ENCODE measurements at places on chromosomes 1 and 21.

DNA sequence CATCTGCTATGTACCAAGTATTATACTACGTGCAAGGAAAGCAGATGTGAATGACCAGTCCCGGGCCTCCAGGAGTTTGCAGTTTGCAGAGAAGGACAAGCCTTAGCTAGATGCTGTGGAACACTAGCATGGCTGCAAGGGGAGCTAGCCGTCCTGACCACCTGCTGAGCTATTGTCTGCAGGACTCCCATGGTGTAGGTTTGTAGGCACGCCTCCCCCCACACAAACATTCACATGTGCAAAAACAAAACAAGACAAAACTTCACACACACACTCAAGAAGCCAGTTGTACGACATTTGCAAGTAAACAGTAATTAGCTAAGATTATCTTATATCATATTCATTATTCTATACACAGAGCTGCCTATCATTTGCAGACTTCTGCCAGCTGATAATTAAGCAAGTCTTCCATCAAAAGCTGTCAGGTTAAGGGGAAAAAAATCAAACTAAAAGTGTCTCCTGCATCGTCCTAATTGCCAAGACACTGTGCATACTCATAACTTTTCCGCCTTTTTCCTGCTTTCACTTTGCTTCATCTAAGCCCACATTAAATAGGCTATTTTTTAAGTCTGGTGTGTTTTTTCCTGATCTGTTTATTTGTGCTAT is 10.7 kb upstream of the HNRNPU start:
- no peak for DNase-seq

DNA sequence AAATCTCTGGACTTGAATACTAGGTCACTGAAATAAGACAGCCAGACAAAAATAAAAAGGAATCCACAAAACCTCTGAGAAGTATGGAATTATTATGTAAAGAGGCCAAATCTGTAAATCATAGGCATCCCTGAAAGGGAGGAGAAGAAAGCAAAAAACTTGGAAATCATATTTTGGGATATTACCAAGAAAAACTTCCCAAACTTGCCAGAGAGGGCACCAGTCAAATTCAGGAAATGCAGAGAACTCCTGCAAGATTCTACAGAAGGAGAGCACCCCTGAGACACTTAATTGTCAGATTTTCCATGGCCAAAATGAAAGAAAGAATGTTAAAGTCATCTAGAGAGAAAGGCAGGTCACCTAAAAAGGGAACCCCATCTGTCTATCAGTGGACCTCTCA is 862.3 kb upstream of the PRMT6 start:
- DNase-seq: no peak

DNA sequence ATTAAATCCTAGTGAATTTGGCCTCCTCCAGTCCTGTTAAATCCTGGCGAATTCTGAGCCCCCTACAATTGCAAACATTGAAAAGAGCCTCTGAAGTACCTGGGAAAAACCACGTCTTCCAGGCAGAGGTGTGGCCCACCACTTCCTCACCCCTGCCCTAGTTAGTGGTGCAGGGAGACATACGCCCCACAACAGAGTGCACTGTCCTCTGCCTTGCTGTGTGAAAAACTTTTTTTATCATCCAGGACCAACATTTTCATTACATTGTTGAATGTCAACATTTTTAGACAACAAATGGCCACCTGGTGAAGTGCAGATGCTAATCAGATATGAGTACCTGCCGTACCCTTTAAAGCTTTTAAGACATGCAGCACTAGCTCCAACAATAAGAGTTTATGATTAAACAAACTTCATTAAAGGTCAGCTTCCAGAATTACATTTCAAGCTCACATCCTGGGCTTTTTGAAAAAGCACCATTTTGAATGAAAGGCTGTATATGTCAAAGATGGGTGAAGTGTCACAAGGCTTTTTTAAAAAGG is 13.6 kb upstream of the TMPRSS2 start:
- no peak for DNase-seq

DNA sequence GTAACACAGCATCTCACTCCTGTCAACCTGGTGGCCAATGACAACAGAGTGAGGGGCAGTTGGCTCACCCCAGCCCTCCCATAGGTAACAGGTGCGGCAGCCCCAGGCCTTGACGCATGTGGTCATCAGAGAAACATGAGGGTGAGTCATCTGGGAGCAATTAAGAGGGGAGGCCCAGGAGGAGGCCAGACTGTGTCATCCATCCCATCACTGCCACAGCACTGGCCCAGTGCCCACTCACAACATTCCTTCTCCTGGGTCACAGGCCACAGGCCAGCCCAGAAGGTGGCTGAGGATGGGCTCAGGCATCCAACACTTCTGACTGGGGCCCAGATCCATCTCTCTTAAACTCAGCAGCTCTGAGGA is 17.1 kb downstream of the TEX35 start:
- DNase-seq: no peak

DNA sequence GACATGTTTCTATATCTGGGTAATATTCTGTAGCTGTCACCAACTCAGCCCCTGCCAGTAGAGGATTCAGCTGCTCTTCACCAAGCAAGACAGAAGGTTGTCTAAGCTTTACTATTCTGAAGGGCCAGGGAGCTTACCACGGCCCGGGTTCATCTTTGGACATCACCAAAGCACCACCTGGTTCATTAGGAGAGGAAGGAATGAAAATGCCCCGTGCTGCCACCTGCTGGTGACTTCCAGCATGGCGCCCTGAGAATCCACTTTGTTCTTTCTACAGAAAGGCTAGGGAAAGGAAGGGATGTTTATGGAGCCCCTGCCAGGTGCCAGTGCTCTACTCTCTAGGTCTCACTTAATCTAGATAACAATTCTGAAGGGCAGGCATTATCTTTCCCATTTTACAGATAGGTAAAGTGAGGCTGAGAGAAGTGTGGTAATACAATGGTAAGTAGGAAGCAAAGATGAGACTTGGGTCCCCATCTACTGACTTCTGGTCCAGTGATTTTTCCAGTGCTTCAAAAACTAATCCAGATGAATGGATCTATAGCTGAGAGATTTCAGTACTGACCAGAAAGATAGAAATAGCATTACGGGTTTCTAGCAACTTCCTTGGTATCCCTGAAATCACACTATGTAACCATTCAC is 79.5 kb downstream of the BEND5 start:
- DNase-seq: peak; percentile 35

DNA sequence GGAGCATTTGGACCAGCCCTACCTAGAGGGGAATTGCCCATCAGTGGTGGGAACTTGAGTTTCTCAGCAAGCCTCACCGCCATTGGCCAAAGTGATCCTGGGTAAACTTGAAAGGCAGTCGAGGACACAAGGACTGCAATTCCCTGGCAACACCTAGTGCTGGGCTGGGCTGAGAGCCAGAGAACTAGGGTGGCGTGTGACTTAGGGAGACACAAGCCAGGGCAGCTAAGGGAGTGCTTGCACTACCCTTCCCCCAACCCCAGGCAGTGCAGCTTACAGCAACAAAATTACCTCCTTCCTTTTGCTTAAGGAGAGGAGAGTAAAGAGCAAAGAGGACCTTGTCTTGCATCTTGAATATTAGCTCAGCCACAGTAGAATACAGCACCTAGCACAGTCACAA is 176.9 kb upstream of the PRMT6 start:
- no peak for DNase-seq

- DNase-seq: no peak
Observed at GRCh38 chr1:162551969-162552683, 9.4 kb upstream of the UAP1 start.

DNA sequence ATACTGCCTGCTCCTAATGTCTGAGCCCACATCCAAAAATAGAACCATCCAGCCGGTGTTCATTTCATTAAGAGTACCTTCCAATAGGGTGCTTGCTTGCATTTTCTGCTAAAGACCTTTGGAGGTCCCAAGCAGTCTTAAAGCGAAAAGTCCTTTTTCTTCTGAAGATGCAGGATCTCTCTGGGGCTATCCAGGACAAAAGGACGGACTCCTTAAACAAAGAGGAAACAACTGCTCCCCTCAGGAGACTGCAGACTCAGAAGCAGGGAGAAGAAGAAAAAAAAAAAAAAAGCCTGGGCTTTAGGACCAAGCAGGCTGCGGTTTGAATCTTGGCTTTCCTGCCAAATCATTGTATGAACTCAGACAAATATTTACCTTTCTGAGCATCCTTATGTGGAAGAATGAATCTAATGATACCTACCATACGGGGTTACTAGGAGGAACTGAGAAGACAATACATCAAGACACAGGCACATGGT is 204.0 kb downstream of the PLPP3 start:
- no peak for DNase-seq

- DNase-seq: no peak
Observed at GRCh38 chr1:56572334-56573050, 6.9 kb downstream of the PLPP3 start.

DNA sequence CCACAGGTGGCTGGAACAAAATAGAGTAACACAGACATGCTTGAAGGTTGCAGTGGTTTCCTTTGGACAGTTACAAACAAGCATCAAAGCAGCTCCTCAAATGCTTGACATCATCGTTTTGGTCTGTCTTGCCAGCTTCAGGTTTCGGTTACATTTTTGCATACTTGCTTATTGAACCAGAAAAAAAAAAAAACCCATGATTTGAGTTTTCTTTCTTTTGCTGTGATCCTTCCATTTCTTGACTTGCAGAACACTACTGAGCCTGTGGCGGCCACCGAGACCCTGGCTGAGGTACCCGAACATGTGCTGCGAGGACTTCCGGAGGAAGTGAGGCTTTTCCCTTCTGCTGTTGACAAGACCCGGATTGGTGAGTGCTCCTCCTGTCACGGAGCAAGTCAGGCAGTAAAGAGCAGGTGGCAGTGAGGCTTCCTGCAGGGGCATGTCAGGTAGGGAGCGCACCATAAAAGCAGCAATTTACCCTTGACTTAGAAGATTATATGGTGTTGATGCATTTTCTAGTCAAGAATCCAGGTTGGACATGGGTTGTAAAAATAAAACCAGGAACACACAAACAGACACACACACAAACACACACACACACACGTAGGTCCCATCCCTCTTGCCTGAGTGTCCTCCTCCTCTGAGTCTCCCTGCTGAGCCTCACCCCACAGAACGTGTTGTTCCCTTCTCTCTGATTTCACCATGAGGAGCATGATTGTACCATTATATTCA is 30.9 kb downstream of the PRDM2 start:
- peak; percentile 93 for DNase-seq

DNA sequence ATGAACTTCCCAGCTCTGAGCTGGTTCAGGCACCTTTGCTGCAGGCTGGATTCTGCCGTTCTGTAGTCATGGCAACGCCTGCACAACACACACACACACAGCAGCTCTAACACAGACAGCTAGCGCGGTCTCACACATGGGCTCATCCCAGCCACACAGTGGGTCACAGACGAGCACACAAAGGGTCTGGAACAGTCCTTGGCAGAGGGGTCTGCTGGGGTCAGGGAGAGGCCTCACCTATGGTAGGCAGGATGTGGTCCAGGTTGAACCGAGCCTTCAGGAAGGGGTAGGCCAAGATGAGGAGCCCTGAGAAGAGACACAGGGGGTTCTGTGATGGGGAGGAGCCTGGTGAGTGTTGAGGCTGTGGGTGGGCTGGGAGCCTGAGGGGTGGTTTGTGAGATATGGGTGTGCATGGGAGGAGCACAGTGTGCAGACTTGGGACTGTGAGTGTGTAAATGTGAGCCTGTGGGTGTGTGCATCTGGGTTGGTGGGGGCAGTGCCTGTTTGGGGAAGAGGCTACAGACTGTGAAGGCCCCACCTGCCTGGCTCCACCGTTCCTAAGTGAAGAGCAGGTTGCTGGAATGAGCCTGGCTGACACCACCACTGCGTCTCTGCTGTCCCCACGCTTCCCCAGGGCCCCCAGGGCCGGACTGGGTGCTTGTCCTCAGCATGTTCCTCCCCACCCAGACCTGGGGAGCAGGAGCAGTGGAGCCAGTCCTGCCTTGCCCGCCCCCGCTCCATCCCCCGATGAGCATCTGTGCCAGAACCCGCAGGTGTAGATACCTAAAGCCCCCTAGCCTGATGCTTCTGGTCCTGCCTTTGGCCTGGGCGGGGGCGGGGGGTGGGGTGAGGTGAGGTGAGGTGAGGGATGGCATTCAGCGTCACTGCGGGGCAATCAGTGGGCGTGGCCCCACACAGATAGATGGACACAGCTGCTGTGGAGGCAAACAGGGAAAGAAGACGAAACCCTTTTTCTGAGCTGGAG is 1.5 kb downstream of the KNCN start:
- peak; percentile 69 for DNase-seq

DNA sequence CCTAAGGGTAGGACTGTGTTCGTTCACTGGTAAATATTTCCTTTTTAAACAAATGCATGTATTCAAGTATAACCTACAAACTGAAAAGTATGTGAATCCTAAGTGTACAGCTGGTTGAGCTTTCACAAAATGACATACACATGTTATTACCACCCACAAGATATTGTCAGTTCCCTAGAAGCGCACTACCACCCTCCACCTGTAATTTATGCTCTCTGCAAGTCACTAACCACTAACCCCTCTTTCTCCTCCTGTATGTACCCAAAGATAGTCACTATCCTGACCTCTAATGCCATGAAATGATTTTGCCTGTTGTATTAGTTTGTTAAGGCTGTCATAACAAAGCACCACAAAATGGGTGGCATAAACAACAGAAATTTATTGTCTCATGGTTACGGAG is 82.8 kb upstream of the CHODL start:
- DNase-seq: no peak

DNA sequence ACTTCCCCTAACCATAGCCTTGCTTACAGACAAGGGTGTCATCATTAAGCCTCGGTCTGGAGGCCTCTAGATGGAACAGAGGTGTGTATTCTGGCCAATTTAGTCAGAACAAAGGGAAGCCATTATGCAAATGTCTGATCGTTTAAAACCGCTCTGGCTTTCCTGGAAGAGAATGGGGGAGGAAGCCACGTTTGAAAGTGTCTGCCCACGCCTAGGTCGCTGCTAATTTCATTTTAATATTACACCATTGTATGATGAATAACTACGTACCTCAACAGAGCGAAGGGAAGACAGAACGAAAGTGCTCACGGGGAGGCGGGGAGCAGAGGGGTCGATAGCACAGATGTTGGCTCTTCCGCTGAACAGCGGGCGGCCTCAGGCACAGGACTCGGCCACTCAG is 41.1 kb upstream of the CSF3R start:
- no peak for DNase-seq

- no peak for DNase-seq
Observed at GRCh38 chr1:94012708-94013366, 103.6 kb upstream of the GCLM start.

DNA sequence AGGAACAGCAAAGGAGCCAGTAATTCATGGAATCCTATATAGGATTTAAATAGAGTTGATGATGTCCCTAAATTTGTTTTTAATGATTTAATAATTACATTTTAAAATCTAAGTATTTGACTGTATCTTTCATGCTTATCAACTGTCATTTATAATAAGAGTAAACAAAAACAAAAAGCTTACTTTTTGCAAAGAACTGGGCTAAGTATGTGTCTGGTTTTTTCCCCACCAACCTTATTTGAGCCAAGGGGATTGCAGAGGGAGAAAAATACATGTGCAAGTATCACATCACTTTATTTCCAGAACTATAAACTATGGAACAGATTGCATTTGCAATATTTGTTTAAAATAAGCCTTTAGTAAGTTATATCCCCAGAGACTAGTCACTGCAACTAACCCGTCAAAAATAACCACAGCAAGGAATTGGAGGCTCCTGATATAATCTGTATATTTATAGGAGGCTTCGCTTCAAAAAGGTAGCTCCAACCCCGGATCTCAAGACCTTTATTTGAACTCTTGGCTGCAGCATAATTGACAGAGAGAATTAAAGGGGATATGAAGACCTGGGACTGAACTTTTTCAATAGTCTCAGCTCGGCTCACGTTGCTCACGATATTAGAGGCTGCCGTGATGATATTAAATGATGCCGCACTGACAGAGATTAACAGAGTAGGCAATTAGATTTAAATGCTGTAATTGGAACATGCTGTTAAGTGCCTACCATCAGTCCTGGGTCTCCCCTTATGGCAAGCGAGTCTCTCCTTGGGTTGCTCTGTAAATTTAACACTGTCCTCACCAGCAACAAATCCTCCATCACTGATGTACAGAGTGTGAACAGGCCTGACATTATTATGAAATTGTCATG is 329.1 kb upstream of the NFIA start:
- no peak for DNase-seq
